Activated T-cell treated with anti-CD3 and anti-CD28 coated beads, Interleukin-2, amount 50 U/mL, for 24 hours (primary cell): ENCODE measurements at places on chromosomes 1 and 21.
A peak's percentile ranks its signal among the peaks of the same experiment; 100 is the strongest.

DNA sequence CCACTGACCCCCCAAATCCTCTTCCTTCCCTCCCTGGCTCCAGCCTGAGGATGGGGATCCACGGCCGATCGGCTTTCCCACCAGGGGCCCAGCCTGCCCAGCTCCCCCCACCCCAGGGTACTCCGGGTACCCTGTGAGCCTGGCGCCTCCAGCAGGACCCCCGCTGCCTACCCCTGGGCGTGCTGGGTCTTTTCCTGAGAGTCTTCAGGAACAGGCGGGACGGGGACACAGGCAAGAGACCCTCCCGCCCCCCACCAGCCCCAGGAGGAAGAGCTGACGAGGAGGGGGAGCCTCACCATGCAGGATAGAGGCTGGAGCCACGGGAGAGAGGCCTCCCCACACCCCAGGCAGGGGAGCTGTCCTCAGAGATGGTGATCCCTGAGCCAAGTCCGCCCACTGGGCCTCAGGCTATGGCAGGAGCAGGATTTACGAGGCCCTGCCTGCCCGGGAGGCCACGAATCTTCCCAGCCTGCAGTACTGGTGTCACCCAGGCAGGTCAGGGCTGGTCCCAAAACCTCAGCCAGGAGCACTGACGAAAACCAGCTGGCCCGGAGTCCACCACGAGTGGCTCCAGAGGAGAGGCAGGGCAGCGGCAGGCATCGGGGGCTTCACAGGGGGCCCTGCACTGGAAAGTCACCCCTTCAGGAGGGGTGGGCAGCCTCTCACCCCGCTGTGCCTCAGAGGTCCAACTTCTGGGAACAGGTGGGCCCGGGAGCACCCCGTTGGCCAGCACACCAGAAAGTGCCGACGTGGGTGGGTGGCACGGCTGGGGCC is 58.0 kb downstream of the MEGF6 start:
- no peaks in the 10 kb centered on the region for H3K27me3 ChIP-seq
- no peak overlapping the region for H3K4me3 ChIP-seq
- H3K4me1 ChIP-seq: no peaks in the 10 kb centered on the region
- no peak overlapping the region for H3K27ac ChIP-seq

GRCh38 chr1:107976836-107977235 is 11.9 kb upstream of the VAV3 start:
- peaks cover 25% of the 10 kb centered on the region for H3K4me1 ChIP-seq
- H3K27ac ChIP-seq: no peak overlapping the region
- H3K36me3 ChIP-seq: no peaks in the 10 kb centered on the region

GRCh38 chr1:182611326-182611725 is 7.1 kb upstream of the RGS16 start:
- H3K27ac ChIP-seq: no peak overlapping the region
- peaks cover 70% of the 10 kb centered on the region for H3K4me1 ChIP-seq
- H3K36me3 ChIP-seq: no peaks in the 10 kb centered on the region
- H3K4me3 ChIP-seq: no peak overlapping the region

DNA sequence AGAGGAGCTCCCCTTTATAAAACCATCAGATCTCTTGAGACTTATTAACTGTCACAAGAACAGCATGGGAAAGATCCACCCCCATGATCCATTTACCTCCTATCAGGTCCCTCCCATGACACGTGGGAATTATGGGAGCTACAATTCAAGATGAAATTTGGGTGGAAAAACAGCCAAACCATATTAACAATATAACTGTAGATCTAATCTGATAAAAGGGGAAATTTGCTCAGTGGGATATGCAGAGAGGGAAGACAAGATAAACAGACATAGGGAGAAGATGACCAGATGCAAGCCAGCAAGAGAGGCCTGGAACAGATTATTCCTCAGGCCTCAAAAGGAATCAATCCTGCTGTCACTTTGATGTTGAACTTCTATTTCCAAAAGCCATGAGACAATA is 841.5 kb downstream of the LRRIQ3 start:
- no peaks in the 10 kb centered on the region for H3K36me3 ChIP-seq
- DNase-seq: no peak
- H3K27me3 ChIP-seq: no peaks in the 10 kb centered on the region
- no peak overlapping the region for H3K4me3 ChIP-seq

DNA sequence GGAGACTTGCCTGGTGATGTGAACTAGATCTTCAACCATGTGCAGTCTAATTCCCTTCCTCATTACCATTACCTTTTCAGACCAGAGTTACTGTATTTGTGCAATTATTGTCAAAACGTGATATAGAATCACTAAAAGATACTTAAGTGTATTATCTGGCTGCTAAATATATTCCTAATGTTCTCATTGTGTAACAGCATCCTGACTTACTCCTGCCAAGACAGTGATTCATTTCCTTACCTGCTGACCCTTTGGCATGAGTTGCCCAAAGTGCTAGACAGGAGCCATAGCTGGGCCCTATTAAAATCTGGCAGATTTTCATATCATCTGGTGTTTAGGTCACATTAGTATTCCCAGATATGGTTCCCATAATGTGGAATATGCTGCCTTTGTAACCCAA is 598.3 kb upstream of the CAMK1G start:
- no peak for DNase-seq
- H3K36me3 ChIP-seq: no peaks in the 10 kb centered on the region
- H3K4me3 ChIP-seq: no peak overlapping the region

- H3K27ac ChIP-seq: no peak within 1 kb of the TSS
- H3K36me3 ChIP-seq: no peaks in the 10 kb centered on the region
- H3K27me3 ChIP-seq: peaks cover 27% of the 10 kb centered on the region
- H3K4me3 ChIP-seq: no peak within 1 kb of the TSS
- H3K4me1 ChIP-seq: peaks cover under 1% of the 10 kb centered on the region
- DNase-seq: no peak
Measured at GRCh38 chr1:110519125-110519810, at the start of gene KCNA10. TSS of gene KCNA10 (minus strand) at chr1:110519175. CDS start at chr1:110518787, 388 bp downstream.

- DNase-seq: no peak
- H3K4me3 ChIP-seq: no peak overlapping the region
- H3K36me3 ChIP-seq: peaks cover 2% of the 10 kb centered on the region
- H3K27ac ChIP-seq: no peak overlapping the region
- peaks cover 15% of the 10 kb centered on the region for H3K4me1 ChIP-seq
- H3K27me3 ChIP-seq: no peaks in the 10 kb centered on the region
Measured at GRCh38 chr1:193285641-193286040, 99.2 kb upstream of the B3GALT2 start.

DNA sequence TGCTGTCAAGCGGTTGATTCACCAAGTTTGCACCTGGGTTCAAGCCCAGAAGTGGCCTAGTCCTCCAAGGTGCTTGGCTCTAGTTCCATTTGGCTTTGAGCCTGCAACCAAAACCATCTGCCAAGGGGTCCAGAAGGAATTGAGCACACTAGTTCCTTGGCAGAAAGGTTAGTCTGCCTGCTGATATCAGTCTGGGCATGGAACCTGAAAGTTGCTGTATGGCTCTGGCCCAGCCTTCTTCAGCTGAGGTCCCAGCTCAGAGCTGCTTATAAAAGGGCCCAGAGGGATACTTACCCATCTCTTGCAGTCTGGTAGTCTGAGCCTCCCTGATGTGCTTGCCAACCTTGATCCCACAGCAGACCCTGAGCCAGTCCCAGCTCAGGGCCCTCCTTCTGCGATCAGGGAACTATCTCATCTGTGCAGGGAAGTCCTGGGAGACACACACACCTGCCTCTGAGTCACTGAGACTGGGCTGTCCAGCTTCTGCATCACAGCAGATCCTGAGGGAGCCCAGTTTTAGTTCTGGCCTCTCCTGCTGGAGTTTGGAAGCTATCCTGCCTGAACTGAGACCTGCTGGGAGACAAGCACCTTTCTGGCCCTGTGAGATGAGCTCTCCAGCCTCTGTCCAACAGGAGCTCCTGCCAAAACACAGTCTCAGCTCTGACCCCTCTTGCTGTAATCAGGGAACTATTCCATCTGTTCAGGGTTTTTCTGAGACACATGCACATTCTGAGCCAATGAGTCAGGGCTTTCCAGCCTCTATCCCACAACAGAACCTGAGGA is 75.8 kb downstream of the CTH start:
- DNase-seq: no peak
- no peaks in the 10 kb centered on the region for H3K4me1 ChIP-seq
- H3K4me3 ChIP-seq: no peak overlapping the region
- H3K27me3 ChIP-seq: peaks cover 3% of the 10 kb centered on the region

GRCh38 chr1:77824694-77825093 is 45.2 kb downstream of the MIGA1 start:
- no peak overlapping the region for H3K4me3 ChIP-seq
- H3K36me3 ChIP-seq: peaks cover 57% of the 10 kb centered on the region

DNA sequence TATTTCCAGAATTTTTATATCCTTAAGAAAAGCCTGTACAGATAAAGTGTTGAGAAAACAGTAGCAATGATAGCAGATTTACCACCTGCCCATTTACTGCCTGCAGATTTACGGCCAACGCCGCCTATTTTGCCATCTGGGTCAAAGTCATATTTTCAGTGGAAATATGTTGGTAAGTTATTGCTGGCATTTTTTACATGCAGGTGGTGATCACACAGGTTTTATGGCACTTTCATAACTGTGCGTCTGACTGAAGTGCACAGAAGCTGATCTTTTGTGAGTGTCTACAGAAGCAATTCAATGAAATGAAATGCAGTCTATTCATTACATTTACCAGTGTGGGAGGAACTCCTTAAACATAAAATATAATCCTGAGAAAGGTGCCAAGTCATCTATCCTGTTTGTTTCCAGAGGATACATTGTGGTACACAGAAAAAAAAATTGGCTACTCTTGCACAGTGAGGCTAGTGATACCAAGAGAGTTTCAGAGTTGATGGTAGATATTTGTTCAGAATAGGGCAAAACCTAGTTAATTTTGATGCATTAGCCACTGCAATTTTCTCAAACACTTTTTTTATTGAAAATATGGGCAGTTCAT is 458.5 kb downstream of the NEGR1 start:
- H3K27me3 ChIP-seq: no peaks in the 10 kb centered on the region
- no peaks in the 10 kb centered on the region for H3K4me1 ChIP-seq
- DNase-seq: no peak
- no peak overlapping the region for H3K27ac ChIP-seq
- no peaks in the 10 kb centered on the region for H3K36me3 ChIP-seq

DNA sequence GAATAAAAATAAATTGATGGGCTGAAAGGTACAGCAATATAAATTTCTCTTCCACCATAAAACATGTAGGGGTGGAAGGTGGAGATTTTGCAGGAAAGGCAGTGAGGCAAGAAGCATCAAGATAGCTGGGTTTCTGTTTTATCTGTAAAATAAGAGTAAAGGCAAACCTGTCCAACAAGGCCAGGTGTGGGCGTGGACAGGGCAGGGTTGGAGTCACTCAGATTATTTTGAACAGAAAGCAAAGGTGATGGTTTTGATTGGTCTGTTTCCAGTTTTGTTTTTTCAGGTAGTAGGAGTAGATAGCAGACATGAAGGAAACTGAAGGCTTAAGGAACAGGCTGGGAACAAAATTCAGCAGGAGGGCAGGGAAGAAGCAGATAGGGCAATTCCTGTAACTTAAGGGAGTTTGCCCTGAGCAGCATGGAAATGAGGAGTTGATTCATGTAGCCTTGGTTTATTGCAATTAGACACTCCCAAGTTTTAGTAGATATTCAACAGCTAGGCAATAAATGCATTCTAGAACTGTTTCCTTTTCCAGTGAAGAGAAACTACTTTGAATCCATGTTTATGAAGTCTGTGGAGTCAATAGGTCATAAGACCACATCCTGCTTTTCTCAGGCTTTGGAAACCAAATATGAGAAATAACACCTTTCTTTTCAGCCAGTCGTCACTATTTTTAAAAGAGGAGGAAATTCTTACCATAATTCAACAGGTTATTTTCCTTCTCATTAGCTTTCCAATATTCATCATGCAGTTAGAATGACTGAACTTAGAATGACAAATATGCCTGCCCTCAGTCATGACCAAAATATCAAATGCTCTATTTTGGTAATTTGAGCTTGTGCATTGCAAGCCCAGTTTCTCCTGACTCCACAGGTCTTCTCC is 38.7 kb upstream of the CD55 start:
- H3K27me3 ChIP-seq: no peaks in the 10 kb centered on the region
- no peak overlapping the region for H3K4me3 ChIP-seq
- H3K4me1 ChIP-seq: peaks cover 36% of the 10 kb centered on the region
- no peaks in the 10 kb centered on the region for H3K36me3 ChIP-seq
- DNase-seq: no peak
- H3K27ac ChIP-seq: peak overlapping the region; percentile 14

DNA sequence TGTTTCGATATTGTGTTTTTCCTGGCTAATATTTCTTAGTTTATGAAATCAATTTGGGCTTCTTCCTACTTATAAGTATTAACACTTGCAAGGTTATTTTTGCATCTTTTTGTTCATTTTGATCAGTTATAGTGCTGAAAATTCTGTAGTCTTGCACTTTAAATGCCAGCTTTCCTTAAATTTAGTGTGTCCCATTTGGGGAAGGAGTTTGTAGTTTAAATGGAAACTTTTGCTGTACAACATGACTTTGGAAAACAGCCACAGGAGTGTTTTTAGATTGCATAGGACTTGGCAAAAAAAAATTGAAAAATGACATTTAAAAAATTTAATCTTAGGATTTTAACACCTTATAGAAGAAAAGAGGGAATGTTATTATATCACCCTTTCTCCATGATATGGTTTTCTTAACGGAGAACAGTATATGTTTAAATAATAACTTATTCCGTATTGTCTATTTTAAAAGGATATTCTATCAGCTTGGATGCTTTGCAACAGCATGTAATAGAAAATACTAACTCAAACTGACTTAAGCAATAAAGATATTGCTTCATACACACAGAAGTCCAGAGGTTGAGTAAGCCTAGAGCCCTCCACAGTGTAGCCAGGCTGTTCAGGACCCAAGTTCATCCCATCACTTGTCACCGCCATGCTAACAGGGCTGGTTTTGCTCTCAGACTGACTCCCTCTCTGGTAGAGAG is 53.8 kb downstream of the LYPLAL1 start:
- H3K27me3 ChIP-seq: no peaks in the 10 kb centered on the region
- no peak overlapping the region for H3K4me3 ChIP-seq
- H3K4me1 ChIP-seq: no peaks in the 10 kb centered on the region
- H3K36me3 ChIP-seq: peaks cover 9% of the 10 kb centered on the region

DNA sequence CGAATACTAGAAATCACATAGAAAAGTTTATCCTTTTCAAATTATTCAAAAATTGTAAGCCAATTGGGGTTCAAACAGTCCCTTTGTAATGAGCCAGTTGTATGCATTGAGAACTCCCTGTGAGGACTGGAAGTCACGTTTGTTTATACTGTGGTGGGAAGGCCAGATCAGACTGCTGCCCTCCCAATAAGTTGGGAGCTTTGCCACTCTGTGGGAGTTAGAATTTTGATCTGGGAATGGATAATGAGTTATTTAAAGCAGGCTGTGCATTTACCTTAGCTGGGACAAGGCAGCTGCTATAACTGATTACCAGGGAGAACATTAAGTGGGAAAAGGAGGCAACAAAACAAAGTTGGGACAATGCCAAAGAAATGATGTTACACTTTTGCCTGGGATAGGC is 178.8 kb downstream of the SDCCAG8 start:
- no peak overlapping the region for H3K4me3 ChIP-seq
- no peaks in the 10 kb centered on the region for H3K27me3 ChIP-seq
- H3K36me3 ChIP-seq: peaks cover 29% of the 10 kb centered on the region
- H3K4me1 ChIP-seq: no peaks in the 10 kb centered on the region

DNA sequence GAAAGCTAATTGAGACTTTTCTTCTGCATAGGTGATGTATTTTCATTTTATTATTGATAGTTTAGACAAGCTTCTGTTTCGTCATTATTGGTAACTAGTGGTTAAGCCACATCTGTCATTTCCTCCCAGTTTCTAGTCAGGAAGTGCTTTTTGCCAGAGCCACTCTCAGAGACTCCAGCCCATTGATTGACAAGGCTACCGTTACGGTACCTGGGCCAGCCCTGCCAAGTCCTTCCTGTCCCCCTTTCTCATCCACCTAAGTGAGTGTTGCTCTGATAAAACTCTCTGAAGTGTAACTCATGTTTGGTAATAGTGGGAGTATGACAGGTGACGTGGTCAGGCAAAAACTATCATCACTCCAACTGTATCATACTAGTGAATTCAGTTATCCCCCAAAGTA is 29.6 kb upstream of the AGL start:
- H3K27ac ChIP-seq: peak overlapping the region; percentile 44
- H3K4me1 ChIP-seq: peaks cover 15% of the 10 kb centered on the region
- H3K4me3 ChIP-seq: no peak overlapping the region
- H3K27me3 ChIP-seq: no peaks in the 10 kb centered on the region
- DNase-seq: peak; percentile 34
